Epithelial cell of proximal tubule (primary cell): ENCODE measurements at places on chromosomes 11 and 22. TPM values are rescaled to one million over a fixed set of nuclear protein-coding genes. Genes with fewer than 3 reads are reported as not detected.

The EMID1 gene
- 0.17 and 0.22 TPM in 2 replicates for total RNA-seq

The CELF1 gene
- total RNA-seq: 64.8 and 71.8 TPM in 2 replicates

DNA sequence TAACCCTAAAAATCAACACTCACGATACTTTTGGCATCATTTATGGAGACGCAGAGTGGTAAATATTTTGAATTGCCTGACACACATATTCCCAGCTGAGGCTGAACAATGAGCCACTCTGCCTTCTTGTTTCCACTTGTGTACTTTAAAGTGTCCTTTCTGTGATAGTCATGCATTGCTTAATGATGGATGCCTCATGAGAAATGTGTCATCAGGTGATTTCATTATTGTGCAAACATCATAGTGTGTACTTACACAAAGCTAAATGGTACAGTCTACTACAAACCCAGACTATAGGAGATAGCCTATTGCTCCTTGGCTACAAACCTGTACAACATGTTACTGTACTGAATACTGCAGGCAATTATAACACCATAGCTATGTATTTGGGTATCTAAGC is 44.2 kb downstream of the MRE11 start:
- DNase-seq: peak; percentile 69

GRCh38 chr22:46091277-46091977 is 58.9 kb upstream of the PPARA start:
- no peak for DNase-seq

DNA sequence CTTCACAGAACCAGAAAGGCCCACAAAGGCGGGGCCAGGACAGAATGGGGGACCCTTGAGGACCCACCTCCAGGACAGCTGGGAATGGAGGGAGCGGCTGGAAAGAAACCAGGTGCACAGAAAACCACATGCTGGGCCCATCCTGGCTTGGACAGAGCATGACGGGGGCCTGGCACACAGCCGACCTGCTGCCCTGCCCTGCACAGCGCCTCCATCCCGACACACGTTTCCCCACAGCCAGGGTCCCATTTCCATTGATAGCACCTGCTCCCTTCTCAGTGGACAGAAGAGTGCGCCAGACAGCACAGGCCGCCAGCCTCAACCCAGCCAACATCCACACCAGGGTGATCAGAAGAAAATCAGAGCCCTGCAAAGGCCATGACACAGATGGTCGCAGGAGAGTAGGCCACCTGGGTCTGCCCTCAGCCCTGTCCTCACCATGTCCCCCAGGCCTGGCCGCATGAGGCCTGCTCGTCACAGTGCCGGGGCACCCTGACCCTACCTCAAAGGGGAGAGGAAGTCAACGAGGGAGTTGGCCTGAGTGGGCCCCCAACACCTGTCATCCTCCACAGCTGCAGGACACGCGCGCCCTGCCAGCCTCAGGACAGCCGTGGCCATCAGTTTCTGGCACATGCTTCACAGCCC is 28.1 kb downstream of the BRD1 start:
- DNase-seq: no peak
